ENCODE measurements at places on chromosomes 6 and 20.

GRCh38 chr6:122839472-122839871 lies 50.4 kb downstream of the SMPDL3A start:
- peak; percentile 56 for DNase-seq

- no peak for DNase-seq
These were observed 169.5 kb downstream of the FRK start for GRCh38 chr6:115891111-115891669.

GRCh38 chr6:87945966-87946365 lies 101.7 kb upstream of the SPACA1 start:
- no peak for DNase-seq

DNA sequence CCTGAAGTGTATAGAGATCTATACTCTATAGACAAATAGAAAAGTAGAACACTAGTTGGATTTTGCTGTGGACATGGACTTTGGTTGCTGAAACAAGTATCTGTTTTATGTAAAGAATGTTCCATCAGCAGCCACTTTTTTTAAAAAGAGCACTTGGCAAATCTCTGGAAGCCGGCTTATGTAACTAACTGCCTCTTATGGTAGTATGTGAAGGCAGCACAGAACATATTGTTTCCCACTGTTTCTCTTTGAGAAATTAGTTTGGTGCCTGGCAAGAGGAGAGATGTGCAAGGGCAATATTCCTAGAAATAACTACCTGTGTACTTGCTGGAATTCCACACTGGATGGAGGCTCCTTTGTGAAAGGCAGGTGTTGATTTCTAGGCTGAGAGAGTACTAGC lies 242.3 kb upstream of the PREP start:
- DNase-seq, result no peak

- no peak for DNase-seq
These were observed 9.9 kb downstream of the SERPINB6 start for GRCh38 chr6:2961506-2961905.

DNA sequence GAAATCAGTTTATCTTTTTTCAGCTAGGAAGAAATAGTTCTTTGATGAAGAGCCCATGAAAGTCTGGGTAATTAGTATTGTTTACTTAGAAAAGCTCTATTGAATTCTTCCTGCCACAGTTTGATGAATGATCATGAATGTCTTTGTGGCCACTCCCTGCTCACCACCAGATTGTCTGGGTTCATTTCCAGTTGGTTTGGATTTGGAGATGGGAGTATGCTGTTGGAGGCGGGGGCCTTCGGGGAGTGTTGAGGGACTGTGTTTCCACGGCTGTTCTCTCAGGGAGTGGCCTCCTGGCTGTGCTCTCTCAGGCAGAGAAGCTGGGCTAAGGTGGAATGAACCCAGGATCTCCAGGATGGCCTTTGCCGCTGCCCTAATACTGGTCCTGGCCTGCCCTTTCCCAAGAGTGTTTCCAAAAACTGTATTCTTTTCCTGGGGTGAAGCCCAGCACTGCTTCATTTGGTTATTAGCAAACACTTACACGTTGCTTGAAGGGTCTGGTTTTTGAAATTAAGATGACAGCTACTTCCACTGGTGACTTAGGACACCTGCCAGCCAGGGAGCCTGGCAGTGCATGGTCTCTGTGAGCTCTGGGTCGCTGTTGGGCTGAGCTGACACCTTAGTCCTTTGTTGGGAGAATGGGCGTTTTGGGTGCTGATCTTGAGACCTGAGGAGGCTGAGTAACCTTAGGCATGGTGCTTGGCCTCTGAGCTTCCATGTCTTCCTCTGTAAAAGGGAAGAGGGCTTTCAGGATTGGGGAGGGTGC lies 23.2 kb downstream of the PRPF6 start:
- no peak for DNase-seq

DNA sequence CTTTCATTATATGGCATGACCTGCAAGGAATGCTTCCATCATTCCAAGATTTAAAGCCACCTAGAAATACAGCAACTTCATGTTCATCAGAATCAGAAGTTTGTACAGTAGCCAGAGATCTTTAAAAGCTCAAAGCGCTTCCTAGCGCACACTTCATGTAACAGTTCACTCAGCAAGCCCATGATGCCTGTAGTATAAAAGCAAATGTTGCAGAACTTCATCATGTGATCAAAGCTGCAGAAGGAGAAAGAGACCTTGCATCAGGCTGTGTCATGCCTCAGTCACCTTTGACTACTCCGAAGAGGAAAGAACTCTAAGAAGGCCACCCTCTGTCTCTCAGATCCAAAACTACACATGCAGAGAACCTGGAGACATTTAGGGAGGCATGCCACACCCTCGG lies 78.5 kb downstream of the AGPAT4 start:
- DNase-seq, result no peak

- no peak for DNase-seq
These were observed 32.4 kb downstream of the WRNIP1 start for GRCh38 chr6:2797564-2798031.

GRCh38 chr20:53948383-53949318 lies 121.7 kb downstream of the BCAS1 start:
- DNase-seq, result no peak

DNA sequence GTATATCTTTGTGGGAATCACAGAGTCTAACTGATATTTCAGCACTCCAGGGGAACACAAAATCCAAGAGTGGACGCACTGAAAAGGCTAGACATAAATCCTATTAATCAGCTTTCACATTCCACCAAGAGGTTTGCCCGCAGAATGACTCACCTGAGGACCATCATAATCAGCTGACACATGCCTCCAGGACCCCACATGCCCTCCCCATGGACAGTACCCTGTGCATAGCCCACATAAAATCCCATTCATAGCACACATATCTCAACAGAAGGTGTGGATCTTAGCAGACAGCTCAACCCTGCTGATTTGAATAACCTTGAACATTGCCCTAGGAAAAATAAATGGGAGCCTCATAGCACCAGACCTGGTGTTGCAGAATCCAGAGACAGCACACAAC lies 246.8 kb upstream of the TENT5A start:
- no peak for DNase-seq

DNA sequence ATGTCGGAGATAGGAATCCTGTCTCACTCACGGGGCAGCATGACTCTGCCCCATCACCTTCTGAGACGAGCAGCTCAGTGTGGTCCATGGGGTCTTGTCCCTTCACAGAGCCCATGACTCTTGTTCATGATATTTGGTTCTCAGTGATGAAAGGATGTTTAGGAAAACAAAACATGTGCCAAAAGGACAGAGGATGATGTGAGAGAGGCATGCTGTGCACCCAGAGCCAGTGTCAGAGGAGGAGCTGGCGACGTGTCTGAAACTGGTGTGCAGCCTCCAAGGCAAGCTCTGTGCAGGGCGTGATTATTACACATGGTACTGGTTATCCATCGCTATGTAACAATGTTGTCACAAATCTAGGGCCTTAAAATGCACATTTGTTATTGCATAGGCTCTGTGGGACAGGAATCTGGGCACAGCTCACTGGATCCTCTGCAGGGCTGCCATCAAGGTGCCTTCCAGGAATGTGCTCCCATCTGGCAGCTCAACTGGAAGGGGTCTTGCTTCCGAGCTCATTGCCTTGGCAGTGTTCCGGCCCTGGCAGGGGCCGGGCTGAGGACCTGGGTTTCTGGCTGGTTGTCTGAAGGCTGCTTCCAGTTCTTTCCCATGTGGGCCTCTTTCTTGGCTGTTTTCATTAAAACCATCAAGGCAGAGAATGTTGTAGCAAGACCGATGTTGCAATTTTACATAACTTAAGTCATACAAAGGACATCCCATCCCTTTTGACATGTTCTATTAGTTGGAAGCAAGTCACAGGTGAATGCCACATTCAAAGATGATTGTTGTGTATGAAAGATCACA lies 175.4 kb downstream of the ERMARD start:
- no peak for DNase-seq

Measured in left hindlimb (tissue), 1 donor.